Activated T-helper 2 cell treated with anti-CD3 and anti-CD28 coated beads, Interferon-gamma antibody, Interleukin-2, Interleukin-4, amounts not matched to agents 10 μg/mL and 5 μg/mL and 100 μg/mL, durations not matched to agents 14 hours and 24 hours and 36 hours (primary cell): ENCODE measurements at places on chromosomes 1 and 21. TPM values are rescaled to one million over a fixed set of nuclear protein-coding genes. Genes with fewer than 3 reads are reported as not detected.
A peak's percentile ranks its signal among the peaks of the same experiment; 100 is the strongest.

The UBL4B gene
- total RNA-seq, result not detected in 2 replicates

GRCh38 chr1:219373616-219373935, 199.9 kb downstream of the LYPLAL1 start:
- H3K27me3 ChIP-seq, result peaks cover 5% of the 10 kb centered on the region
- DNase-seq, result no peak
- no peaks in the 10 kb centered on the region for H3K36me3 ChIP-seq
- H3K4me1 ChIP-seq, result no peaks in the 10 kb centered on the region
- H3K4me3 ChIP-seq, result no peak overlapping the region
- no peak overlapping the region for H3K27ac ChIP-seq

DNA sequence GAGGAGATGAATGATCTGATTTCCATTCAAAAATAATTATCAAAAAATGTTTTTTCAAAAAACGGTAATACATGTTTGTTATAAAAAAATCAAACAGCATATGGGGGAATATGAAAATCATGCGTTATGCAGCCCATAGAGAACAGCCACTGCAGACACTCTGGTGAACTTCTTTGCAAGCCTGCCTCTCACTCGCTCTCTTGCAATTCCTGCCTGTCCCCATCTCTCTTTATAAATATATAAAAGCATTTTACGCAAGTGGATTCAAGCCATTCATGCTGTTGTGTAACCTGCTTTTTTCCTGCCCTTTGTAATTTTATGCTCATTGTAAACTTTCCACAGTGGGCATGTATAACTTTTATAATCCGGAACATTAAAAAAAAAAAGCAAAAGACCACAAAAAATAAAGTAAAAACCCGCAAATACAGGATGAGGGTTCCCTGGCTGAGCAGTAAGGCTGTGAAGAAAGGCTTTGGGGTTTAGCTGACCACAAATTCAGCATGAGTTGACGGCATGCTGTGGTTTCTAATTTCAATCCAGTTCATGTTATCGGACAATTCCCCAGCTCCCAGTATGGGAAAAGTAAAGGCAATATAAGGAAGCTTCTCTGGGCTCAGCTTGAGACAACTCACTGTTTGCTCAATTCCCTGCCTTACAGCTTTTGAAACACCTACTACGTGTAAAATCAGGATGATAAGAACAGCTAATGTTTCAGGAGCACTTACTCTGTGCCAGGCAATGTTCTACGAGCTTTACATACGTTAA, 52.8 kb upstream of the ZBTB40 start:
- no peak overlapping the region for H3K27ac ChIP-seq
- H3K4me1 ChIP-seq, result peaks cover 8% of the 10 kb centered on the region
- H3K4me3 ChIP-seq, result no peak overlapping the region
- H3K27me3 ChIP-seq, result peaks cover 55% of the 10 kb centered on the region
- H3K36me3 ChIP-seq, result no peaks in the 10 kb centered on the region
- no peak for DNase-seq

DNA sequence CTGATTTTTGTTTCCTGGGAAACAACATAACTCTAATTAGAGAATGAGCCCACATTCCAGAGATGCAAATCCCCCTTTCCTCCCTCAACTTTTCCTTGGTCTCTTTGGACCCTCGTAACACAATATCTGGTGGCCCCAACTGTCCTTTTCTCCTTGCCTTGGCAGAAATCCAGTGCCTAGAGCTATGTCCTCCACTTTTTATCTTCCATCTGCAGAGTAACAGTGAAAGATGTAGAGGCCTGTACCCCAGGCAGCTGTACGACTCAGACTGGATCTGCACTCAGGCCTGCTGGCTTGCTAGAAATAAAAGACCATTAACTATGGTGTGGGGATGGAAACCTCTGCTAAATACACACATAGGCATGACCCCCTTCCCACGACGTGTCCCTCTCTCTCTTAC, 72.0 kb downstream of the WARS2 start:
- H3K4me3 ChIP-seq, result no peak overlapping the region
- no peaks in the 10 kb centered on the region for H3K27me3 ChIP-seq
- no peak overlapping the region for H3K27ac ChIP-seq
- peaks cover 4% of the 10 kb centered on the region for H3K36me3 ChIP-seq
- H3K4me1 ChIP-seq, result no peaks in the 10 kb centered on the region
- no peak for DNase-seq

DNA sequence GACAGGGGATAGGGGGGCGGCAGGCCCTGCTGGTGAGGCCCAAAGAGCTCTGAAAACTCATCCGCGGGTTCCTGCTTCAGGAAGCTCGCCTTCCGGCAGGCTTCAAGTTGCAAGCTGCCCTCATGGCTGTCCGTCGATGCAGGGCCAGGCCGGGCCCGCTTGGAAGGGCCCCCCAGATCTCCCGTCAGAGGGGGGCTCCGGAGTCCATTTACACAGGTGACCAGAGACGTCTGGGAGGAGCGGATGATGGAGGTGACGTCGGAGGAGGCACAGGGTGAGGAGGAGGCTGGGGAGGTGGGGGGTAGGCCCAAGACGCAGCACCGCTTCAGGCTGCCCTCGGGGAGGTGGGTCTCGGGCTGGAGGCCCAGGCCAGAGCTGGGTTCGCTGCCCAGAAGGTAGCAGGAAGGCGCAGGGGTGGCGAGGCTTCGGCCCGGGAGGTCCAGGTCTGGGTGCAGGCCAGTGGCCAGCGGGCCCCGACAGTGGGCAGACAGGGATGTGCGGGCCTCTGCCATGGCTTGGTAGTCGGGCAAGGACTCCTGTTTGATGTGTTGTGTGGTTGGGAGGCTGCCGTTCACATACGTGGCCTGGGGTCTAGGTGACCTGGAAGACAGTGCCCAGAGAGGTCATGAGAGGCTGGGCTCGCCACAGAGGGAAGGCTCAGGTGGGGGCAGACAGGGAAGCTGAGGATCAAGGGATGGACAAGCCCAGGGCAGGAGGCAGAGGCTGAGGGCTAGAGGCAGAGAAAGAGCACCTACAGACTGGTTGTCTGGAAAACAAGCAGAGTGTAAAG, 135.4 kb downstream of the DMRTB1 start:
- H3K4me1 ChIP-seq, result no peaks in the 10 kb centered on the region
- no peaks in the 10 kb centered on the region for H3K27me3 ChIP-seq
- DNase-seq, result no peak
- no peak overlapping the region for H3K27ac ChIP-seq
- no peak overlapping the region for H3K4me3 ChIP-seq

DNA sequence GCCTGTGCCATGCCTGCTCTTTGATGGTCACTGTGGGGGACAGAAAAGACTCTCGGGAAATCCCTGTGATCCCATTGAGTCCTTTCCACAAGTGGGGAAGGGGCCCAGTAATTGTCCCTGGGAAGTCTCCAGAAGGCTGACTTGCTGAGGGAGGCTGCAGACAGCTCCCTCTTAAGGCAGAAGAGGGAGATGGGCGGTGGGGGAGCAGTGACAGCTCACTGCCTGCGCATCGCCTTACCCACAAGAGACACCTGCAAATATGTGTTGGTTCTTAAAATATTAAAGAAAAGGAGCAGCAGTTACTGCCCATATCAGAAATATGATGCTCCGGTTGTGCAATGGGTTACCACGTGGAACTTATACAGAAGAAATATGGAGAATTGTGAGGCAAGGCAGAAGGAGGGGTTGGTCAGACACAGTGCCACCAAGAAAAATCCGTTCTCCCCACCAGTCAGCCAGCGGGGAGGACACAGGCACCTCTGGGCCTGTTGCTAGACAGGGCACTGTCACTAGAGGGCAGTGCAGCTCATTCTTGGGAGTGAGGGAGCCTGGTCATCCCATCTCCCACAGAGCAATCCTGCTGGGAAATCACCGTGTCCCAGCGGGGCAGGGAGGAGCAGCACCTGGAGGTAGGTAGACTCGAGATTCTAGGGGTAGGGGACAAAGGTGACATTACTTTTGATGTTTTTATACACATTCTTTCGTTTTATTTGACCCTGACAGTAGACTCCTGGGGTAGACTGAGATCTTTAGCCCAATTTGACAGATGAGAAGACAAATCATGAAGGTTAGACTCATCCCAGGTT, 6.9 kb upstream of the CAMK1G start:
- no peak overlapping the region for H3K4me3 ChIP-seq
- peaks cover 25% of the 10 kb centered on the region for H3K27me3 ChIP-seq
- DNase-seq, result peak; percentile 43
- H3K36me3 ChIP-seq, result no peaks in the 10 kb centered on the region

DNA sequence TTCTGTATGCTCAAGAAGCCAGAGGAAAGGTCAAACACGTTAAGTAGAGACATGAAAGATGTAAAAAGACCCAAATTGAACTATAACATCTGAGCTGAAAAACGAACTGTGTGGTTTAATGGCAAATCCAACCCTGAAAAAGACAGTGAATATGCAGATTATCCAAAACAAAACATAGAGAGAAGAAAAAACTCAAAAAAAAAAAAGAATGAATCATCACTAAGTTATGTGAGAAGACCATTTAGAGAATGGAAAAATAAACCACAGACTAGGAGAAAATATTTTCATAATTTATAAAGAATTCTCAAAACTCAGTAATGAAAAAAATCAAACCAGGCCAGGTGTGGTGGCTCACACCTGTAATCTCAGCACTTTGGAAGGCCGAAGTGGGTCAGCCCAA, 253.3 kb downstream of the PLPP3 start:
- DNase-seq, result no peak
- H3K36me3 ChIP-seq, result no peaks in the 10 kb centered on the region
- H3K27ac ChIP-seq, result no peak overlapping the region

GRCh38 chr1:6519491-6519934, 28.0 kb upstream of the PLEKHG5 start:
- H3K4me3 ChIP-seq, result no peak overlapping the region
- peaks cover 3% of the 10 kb centered on the region for H3K4me1 ChIP-seq
- no peak overlapping the region for H3K27ac ChIP-seq
- no peak for DNase-seq
- no peaks in the 10 kb centered on the region for H3K27me3 ChIP-seq

The CD34 gene
- total RNA-seq, result not detected in 2 replicates

DNA sequence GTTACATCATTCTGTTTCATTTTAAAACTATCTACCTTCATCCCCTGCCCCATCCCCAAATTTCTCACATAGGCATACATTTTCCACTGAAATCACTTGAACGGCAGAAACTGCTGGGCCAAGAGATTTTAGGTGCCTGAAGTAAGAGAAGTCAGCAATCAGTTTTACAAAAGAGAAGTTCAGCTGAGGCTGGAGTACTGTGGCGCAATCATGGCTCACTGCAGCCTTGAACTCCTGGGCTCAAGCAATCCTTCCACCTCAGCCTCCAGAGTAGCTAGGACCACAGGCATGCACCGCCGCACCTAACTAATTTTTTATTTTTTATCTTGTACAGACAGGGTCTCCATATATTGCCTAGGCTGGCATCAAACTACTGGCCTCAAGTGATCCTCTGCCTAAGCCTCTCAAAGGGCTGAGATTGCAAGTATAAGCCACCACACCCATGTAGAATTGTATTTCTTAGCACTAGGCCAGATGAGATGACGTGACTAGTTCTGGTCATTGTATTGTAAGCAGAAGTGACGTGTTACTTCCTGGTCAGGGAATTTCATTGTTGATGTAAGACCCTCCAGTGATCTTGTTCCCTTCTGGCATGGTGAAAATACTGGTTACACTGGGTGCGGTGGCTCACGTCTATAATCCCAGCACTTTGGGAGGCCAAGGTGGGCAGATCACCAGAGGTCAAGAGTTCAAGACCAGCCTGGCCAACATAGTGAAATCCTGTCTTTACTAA, 7.1 kb downstream of the BECN2 start:
- no peak overlapping the region for H3K27ac ChIP-seq
- H3K36me3 ChIP-seq, result no peaks in the 10 kb centered on the region
- no peak for DNase-seq
- no peak overlapping the region for H3K4me3 ChIP-seq
- no peaks in the 10 kb centered on the region for H3K27me3 ChIP-seq
- no peaks in the 10 kb centered on the region for H3K4me1 ChIP-seq

- H3K27ac ChIP-seq, result no peak overlapping the region
- H3K4me3 ChIP-seq, result no peak overlapping the region
- no peaks in the 10 kb centered on the region for H3K27me3 ChIP-seq
- H3K36me3 ChIP-seq, result no peaks in the 10 kb centered on the region
- DNase-seq, result no peak
Measured at GRCh38 chr1:209155546-209155945, 428.0 kb upstream of the CAMK1G start.

DNA sequence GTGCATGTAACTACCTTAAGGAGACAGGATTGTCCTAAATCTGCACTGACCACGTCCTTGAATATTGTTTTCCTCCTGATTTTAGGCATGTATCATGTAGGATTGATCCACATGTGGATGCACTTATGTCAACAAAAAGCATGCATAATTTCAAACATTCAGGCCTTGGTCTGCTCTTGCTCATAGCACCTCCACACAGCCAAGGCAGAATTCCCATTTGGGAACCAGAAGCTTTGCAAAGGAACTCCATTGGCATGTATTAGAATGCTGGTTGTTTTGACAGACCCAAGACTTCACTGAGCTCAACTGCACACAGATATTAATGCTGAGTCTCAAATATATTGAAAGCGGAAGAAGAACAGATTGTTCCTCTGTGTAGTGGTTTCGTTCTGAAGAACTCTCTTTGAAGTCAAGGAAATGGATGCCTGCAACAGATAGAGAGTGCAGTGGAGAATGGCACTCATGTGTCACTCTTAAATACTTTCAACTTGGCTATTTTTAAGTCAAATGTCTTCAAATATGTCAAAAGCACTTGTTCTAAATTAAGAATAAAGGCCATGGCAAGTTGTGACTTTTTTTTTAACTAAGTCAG, 387.6 kb downstream of the LTN1 start:
- no peak overlapping the region for H3K27ac ChIP-seq
- H3K4me1 ChIP-seq, result peaks cover 10% of the 10 kb centered on the region
- no peak overlapping the region for H3K4me3 ChIP-seq
- DNase-seq, result no peak
- no peaks in the 10 kb centered on the region for H3K27me3 ChIP-seq

DNA sequence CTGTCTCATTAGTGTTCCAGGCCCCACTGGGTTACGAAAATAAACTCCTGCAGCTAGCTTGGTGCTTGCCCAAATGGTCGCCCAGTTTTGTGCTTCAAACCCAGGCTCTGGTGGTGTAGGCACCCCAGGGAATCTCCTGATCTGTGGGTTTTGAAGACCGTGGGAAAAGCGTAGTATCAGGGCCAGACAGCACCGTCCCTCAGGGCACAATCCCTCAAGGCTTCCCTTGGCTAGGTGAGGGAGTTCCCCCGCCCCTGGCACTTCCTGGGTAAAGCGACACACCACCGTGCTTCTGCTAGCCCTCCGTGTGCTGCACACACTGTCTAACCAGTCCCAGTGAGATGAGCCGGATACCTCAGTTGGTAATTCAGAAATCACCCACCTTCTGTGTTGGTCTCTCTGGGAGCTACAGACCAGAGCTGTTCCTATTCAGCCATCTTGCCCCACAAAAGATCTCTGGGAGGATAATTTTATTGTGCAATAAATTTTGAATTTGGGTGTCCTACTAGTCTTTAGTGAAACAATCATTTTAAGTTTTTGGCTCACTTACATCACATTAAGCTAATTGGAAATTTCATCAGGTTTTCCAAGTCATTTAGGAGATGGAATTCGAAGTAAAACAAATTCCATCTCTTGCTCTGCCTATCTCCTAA, 9.4 kb upstream of the SLC25A24 start:
- no peak for DNase-seq
- H3K4me1 ChIP-seq, result peaks cover 27% of the 10 kb centered on the region
- H3K36me3 ChIP-seq, result no peaks in the 10 kb centered on the region
- no peak overlapping the region for H3K27ac ChIP-seq
- H3K4me3 ChIP-seq, result no peak overlapping the region
- peaks cover 54% of the 10 kb centered on the region for H3K27me3 ChIP-seq

The PLA2G2D gene
- total RNA-seq, result 0.09 TPM in 1 of 2 replicates, not detected in the other

- H3K27me3 ChIP-seq, result peaks cover 69% of the 10 kb centered on the region
- H3K36me3 ChIP-seq, result no peaks in the 10 kb centered on the region
- H3K4me3 ChIP-seq, result no peak overlapping the region
- H3K4me1 ChIP-seq, result peaks cover 2% of the 10 kb centered on the region
Measured at GRCh38 chr1:47507881-47508701, 70.2 kb downstream of the FOXD2 start.
